ENCODE measurements at places on chromosomes 4 and X.
A peak's percentile ranks its signal among the peaks of the same experiment; 100 is the strongest.

DNA sequence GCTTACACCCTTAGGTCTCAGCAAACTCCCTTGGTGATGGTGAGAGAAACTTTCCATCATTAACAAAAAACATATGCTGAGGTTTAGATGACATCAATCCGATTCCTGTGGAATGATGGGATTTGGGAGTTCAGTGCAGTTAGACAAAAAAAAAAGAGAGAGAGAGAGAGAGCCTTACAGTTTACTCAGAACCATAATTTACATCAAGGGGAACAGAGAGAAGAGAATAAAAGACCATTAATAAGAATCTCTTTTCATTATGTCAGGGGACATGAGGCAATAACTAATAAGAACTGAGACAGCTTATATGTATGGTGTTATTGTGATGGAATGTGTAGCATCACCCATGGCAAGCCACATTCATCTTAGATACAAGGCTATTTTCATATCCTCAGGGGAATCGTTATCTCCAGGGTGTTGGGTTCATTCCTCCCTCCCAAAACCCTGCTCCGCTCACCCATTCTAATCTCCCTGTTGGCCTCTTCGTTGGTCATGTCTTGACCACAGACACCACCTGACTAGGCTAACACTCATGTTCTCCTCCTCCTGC lies 175.7 kb upstream of the MXRA5 start:
- no peaks in the 10 kb centered on the region for H3K27me3 ChIP-seq
- H3K4me1 ChIP-seq, result no peaks in the 10 kb centered on the region
- H3K27ac ChIP-seq, result no peak overlapping the region
- no peak overlapping the region for H3K4me3 ChIP-seq
- no peak for DNase-seq
- no peaks in the 10 kb centered on the region for H3K36me3 ChIP-seq

DNA sequence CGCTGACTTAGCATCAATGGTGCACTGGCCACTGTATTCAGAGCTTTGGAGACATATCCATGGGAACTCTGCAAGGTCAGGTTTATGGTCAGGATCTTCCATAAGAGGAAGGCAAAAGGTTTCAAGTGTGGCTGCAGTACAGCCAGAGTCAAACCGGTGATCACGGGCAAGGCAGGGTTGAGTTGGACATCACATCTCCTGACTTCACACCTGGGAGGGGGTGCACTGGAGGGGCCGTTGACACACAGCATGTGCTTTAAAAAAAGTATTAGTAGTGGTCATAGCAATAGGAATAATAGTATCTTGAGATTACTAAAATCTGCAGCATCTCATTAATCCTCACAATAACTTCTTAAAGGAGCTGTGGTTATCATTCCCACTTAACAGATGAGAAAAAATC lies 28.9 kb upstream of the MAN2B2 start:
- no peak overlapping the region for H3K4me3 ChIP-seq
- DNase-seq, result no peak
- no peak overlapping the region for H3K27ac ChIP-seq

DNA sequence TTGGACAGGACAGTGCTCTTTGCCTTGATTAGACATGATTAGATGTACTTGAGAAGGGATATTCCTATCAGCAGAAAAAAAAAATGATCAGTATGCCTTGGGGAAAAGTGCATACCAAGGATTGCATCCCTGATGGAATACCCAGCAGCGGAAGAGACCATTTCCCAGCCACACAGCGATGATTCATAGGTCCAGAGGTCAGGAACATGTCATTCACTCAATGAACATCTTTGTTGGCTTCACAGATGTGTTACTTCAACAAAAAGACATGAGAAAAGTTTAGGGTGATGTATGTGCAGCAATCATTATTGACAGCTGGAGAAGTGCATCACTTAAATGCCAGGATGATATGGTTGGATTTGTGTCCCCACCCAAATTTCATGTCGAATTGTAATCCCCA lies 293.5 kb downstream of the ZNF674 start:
- H3K27ac ChIP-seq, result no peak overlapping the region
- no peak for DNase-seq
- H3K36me3 ChIP-seq, result no peaks in the 10 kb centered on the region

DNA sequence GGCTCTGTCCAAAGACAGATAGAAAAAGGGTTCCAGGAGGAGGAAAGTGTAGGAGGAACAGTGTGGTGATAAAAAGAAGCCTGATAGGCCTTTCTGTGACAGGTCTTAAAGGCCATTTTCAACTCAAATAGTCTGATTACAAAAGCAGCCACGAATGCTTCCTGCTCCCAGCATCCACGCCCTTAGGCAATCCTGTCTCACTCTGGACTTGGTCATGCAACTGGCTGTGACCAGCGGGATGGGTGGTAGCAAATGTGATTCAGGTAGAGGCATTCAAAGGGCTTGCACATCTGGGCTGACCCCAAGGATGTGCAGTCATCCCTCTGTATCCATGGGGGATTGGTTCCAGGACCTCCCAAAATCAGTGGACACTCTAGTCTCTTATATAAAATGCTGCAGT lies 14.4 kb upstream of the SEPSECS start:
- H3K4me1 ChIP-seq, result peaks cover 19% of the 10 kb centered on the region
- H3K4me3 ChIP-seq, result no peak overlapping the region
- peak overlapping the region; percentile 79 for H3K27ac ChIP-seq
- no peaks in the 10 kb centered on the region for H3K27me3 ChIP-seq
- no peaks in the 10 kb centered on the region for H3K36me3 ChIP-seq

GRCh38 chrX:43971966-43972961 lies 926 bp downstream of the NDP start:
- H3K4me1 ChIP-seq, result peaks cover 9% of the 10 kb centered on the region
- peak overlapping the region; percentile 36 for H3K4me3 ChIP-seq
- no peaks in the 10 kb centered on the region for H3K27me3 ChIP-seq
- no peaks in the 10 kb centered on the region for H3K36me3 ChIP-seq
- no peak for DNase-seq
